ENCODE measurements at places on chromosomes 16 and 17. TPM values are rescaled to one million over a fixed set of nuclear protein-coding genes. Genes with fewer than 3 reads are reported as not detected.
A peak's percentile ranks its signal among the peaks of the same experiment; 100 is the strongest.

DNA sequence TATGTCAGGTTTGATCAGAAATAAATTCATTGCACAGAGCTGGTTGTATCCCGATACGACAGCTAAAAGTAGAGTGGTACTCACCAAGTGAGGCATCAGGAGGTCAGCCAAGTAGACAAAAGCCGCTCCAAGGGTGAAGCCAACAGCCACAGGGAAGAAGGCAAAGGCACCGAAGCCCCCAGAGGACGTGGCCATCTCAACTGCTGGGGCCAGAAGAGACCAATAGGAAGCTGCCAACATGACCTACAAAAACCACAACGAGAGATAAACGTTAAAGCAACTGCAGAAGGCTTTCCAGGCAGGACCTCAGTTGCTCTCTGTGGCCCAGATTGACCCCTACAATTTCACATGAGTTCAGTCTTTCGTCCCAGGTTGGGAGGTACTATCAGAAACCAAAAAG, 61.0 kb downstream of the SLC39A11 start:
- H3K4me1 ChIP-seq: no peaks in the 10 kb centered on the region
- peaks cover 24% of the 10 kb centered on the region for H3K36me3 ChIP-seq
- no peak overlapping the region for H3K4me3 ChIP-seq
- H3K27ac ChIP-seq: no peak overlapping the region
- no peak for DNase-seq
- no peaks in the 10 kb centered on the region for H3K27me3 ChIP-seq

- peak overlapping the region; percentile 7 for H3K4me3 ChIP-seq
- no peaks in the 10 kb centered on the region for H3K27me3 ChIP-seq
- peaks cover 63% of the 10 kb centered on the region for H3K4me1 ChIP-seq
- H3K27ac ChIP-seq: peak overlapping the region; percentile 72
- peak; percentile 84 for DNase-seq
Observed at GRCh38 chr16:68760671-68761275, 23.7 kb downstream of the CDH1 start.

Gene UTS2R
- total RNA-seq: not detected

Gene CDC42EP4
- total RNA-seq: 1.6 TPM

GRCh38 chr17:47802341-47803022, 19.1 kb downstream of the OSBPL7 start:
- H3K4me1 ChIP-seq: no peaks in the 10 kb centered on the region
- H3K27ac ChIP-seq: no peak overlapping the region
- no peaks in the 10 kb centered on the region for H3K27me3 ChIP-seq

Gene OTOA
- not detected for total RNA-seq

Gene APOBR
- total RNA-seq: 3.1 TPM

DNA sequence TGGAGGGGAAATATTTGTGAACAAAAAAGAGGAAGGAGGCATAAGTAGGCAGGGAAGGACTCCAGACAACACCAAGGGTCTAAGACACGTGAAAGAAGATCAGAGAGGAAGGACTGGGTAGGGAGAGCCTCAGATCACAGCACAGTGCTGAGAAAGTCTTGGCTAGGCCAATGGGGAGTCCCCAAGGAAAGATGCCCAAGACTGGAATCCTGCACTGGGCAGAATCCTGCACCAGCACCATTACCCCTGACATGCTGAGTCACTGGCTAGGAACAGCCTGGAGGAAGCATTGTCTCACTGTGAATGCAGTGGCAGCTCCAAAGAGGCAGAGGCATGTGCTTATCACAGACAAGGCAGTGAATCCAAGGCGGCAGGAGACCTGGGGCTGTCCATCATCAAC, 19.2 kb downstream of the CLEC19A start:
- no peaks in the 10 kb centered on the region for H3K27me3 ChIP-seq
- no peaks in the 10 kb centered on the region for H3K4me1 ChIP-seq
- no peak overlapping the region for H3K4me3 ChIP-seq
- no peak overlapping the region for H3K27ac ChIP-seq

DNA sequence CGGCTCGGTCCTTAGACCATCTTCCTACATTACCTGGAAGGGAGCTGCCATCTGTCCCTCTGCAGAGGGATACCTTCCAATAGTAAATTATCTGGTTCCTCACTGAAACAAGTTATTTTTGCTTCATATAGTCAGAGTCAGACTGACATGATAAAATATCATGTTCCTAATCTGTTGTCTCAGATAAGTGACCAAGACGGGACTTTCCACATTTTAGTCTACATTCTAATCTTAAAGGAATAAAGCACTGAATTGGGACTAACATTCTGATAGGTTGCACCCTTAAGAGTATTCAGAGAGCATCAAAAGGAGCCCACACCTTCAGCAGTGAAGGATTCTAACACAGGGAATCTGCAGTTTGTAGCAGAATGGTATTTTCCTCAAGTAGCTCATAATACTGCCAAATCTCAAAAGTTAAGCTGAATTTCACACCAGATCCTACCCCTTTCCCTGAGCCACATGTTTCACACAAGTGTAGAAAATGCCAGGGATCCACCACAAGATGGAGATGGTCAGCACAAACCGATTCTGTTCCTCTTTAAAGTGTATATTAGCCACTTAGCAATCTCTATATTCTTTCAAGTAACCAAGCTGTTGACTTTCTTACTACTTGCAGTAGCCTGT, 13.4 kb downstream of the GINS2 start:
- DNase-seq: no peak
- H3K4me3 ChIP-seq: no peak overlapping the region
- no peak overlapping the region for H3K27ac ChIP-seq
- no peaks in the 10 kb centered on the region for H3K27me3 ChIP-seq

- H3K4me1 ChIP-seq: no peaks in the 10 kb centered on the region
- H3K27me3 ChIP-seq: no peaks in the 10 kb centered on the region
- no peak overlapping the region for H3K27ac ChIP-seq
Observed at GRCh38 chr17:10229181-10229580, 30.8 kb upstream of the GAS7 start.

Gene PIK3R6
- total RNA-seq: 0.63 TPM

Gene SEPTIN12
- not detected for total RNA-seq

- H3K27ac ChIP-seq: no peak overlapping the region
- H3K4me1 ChIP-seq: peaks cover 4% of the 10 kb centered on the region
- H3K4me3 ChIP-seq: no peak overlapping the region
- peak; percentile 29 for DNase-seq
Observed at GRCh38 chr16:74862743-74863244, 88.2 kb upstream of the FA2H start.

DNA sequence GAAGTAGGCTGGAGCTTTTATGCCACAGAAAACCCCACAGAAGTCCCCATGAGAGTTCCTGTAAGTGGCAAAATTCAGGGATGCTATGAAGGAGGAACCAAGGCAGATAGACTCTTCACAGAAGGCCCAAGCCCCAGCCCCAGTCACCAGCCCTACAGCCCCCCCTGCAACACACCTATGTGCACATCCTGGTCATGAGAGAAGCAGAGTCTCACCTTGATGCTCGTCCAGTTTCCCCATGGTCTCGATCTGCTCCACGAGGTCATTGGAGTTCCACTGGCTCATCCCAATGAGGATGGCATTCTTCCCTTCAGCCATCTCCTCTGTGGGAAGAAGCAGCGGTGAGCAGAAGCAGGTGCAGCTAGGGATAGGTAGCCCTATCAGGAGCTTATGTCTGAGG, 31.2 kb downstream of the PITPNM3 start:
- H3K4me1 ChIP-seq: no peaks in the 10 kb centered on the region
- H3K4me3 ChIP-seq: no peak overlapping the region
- H3K27me3 ChIP-seq: no peaks in the 10 kb centered on the region
- no peak for DNase-seq
- H3K36me3 ChIP-seq: no peaks in the 10 kb centered on the region

Gene DPEP2NB
- not detected for total RNA-seq

- H3K4me3 ChIP-seq: no peak overlapping the region
- DNase-seq: peak; percentile 88
- peak overlapping the region; percentile 2 for H3K27ac ChIP-seq
- no peaks in the 10 kb centered on the region for H3K36me3 ChIP-seq
Observed at GRCh38 chr16:74709441-74709877, 8.8 kb upstream of the MLKL start.

DNA sequence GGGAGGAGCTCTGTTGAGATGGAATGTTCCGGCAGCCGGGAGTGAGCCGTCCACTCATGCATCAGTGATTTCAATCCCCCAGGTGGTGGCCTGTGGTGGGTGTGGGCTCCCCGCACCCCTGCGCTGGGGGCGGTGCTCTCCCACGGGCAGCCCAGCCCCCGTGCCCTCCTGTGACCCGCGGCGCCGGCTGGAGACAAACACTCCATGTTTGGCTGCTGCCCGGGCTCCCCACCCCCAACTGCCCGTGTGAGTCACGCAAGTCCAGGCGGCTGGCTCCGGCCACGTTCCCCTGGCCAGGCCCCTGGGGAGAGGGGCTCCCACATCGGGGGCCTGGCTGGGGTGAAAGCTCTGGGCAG, 29.4 kb downstream of the CACNA1H start:
- no peak overlapping the region for H3K4me3 ChIP-seq
- no peak for DNase-seq
- peaks cover 3% of the 10 kb centered on the region for H3K27me3 ChIP-seq
- no peak overlapping the region for H3K27ac ChIP-seq

Gene SLC25A10
- 25.1 TPM for total RNA-seq

DNA sequence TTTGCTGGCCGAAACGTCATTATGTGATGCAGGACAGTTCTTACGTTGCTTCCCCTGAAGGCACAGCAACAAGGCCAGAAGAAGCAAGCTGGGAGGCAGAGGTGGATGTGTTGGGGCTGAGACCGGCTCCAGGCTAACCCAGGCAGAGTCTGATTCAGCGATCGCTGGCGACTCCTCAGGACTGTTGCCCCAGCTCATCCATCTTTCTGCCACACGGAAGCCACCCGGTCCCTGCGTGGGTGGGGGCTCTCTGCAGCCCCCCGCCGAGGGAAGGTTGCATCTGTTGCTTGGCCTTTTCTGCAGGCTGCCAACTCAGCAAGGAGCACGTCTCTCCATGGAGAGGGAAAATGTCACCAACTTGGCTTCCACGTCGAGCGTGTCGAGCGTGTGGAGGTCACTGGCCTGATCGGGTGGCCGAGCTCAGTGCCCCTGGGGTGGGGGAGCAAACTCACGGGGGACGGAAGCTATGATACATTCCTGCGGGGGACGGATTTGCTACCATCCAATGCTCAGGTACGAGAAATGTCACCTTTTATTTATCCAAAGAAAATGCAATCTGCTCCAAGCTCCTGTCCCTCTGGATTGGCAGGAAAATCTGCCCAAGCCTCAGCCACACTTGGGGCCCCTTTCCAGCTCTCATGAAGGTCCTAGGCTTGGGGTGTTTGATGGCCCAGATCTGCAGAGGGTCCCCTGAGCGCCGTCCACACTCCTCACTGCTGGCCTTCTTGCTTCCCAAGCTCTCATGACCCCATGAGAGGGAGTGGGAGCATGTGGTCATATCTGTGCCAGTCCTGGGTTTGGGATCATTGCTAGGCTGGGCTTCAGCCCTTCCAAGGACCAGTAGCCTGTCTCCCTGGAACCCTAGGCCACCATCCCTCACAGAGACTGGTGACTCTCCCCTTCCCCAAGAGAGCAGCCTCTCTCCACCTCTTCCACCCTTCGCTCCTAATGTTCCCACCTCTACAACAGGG, 69.4 kb downstream of the RPH3AL start:
- no peak for DNase-seq
- H3K27ac ChIP-seq: no peak overlapping the region
- no peaks in the 10 kb centered on the region for H3K4me1 ChIP-seq
- no peak overlapping the region for H3K4me3 ChIP-seq
- no peaks in the 10 kb centered on the region for H3K36me3 ChIP-seq

- H3K36me3 ChIP-seq: peaks cover 21% of the 10 kb centered on the region
- peak overlapping the region; percentile 98 for H3K4me3 ChIP-seq
- peaks cover 39% of the 10 kb centered on the region for H3K4me1 ChIP-seq
- H3K27ac ChIP-seq: peak overlapping the region; percentile 86
- no peaks in the 10 kb centered on the region for H3K27me3 ChIP-seq
Observed at GRCh38 chr16:58733248-58733670, 857 bp downstream of the GOT2 start.

GRCh38 chr16:87311387-87311786, 5.8 kb downstream of the C16orf95 start:
- H3K4me3 ChIP-seq: no peak overlapping the region
- H3K36me3 ChIP-seq: peaks cover 6% of the 10 kb centered on the region

DNA sequence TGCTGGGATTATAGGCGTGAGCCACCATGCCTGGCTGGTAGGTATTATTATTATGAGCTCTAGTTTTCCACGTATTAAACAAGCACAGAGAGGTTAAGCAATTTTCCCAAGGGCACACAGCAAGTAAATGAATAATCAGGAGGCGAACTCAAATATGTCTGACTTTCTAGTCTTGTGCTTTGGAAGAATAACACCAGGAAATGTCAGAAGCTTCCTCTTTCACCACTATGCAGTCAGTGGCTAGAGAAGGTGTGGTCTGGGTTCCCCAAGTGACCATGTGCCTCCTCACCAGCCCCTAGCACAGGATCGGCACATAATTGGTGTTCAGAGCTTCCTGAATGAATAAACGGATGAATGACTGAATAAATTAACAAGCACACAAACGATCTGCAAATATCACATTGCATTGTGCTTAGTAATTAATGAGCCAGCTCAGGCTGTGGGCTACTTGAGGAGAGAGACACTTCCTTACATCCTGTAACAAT, 21.6 kb upstream of the SCNN1B start:
- no peak for DNase-seq
- H3K27me3 ChIP-seq: peaks cover 22% of the 10 kb centered on the region
- no peak overlapping the region for H3K4me3 ChIP-seq
- no peak overlapping the region for H3K27ac ChIP-seq
- no peaks in the 10 kb centered on the region for H3K4me1 ChIP-seq
- no peaks in the 10 kb centered on the region for H3K36me3 ChIP-seq

DNA sequence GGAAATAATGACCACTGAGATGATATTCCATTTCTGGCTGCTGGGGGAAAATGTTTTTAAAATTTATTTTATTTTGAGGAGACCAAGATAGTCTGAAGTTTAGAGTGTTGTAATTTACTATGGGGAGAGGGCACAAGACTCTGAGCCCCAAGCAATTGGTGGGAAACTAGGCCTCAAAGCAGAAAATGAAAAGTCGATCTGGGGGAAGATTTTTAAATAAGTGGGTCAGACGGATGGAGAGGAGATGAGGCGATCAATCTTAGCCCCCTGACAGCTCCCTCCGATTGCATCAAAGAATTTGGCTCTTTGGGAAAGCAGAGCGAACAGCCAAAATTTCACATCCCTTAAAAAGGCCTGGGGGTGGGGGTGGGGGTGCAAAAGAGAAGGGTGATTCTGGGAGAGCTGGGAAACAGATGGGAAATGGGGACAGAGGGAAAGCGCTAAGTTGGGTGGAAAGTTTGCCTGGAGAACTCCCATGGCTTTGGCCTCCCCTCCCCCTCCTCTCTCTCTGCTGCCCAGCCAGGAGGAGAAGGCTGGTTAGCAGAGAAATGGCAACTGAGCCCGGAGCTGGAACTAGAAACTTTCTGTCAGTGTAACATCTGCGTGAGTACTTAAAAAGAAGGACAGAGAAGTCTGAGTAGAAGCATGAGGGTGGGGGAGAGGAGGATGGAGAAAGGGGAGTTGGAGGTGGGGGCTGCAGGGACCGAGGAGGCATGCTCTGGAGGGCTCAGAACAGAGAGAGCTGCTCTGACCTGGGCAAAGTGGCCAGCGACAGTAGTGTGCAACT, 1.4 kb upstream of the HOXB2 start:
- peaks cover 11% of the 10 kb centered on the region for H3K36me3 ChIP-seq
- peaks cover 32% of the 10 kb centered on the region for H3K4me1 ChIP-seq
- peak overlapping the region; percentile 67 for H3K4me3 ChIP-seq
- DNase-seq: no peak
- H3K27me3 ChIP-seq: peaks cover 18% of the 10 kb centered on the region
- peak overlapping the region; percentile 85 for H3K27ac ChIP-seq

Data from activated CD4-positive, alpha-beta memory T cell treated with anti-CD3 and anti-CD28 coated beads for 36 hours (primary cell).